SHP77 (cell line): ENCODE measurements at places on chromosomes 12 and 14.

DNA sequence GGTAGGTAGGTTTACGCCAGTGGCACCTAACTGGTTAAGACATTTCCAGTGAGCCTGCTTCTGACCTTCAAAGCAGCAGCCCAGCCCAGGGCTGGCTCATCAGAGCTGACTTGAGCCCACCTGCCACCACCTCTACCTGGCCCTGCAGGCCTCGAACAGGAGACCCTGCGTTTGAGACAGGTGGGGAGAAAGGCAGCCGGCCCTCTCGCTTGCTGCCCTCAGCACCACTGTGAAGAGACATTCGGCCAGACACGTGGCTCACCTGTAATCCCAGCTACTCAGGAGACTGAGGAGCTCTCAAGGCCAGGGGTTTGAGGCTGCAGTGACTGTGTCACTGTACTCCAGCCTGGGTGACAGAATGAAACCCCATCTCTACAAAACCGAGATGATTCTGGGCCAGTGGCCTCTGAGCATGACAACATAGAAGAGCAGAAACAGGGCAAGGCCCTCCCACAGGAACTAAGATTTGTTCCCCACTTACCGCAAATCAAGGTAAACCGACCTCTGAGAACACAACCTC lies 74.2 kb downstream of the TESC start:
- no peak for DNase-seq

DNA sequence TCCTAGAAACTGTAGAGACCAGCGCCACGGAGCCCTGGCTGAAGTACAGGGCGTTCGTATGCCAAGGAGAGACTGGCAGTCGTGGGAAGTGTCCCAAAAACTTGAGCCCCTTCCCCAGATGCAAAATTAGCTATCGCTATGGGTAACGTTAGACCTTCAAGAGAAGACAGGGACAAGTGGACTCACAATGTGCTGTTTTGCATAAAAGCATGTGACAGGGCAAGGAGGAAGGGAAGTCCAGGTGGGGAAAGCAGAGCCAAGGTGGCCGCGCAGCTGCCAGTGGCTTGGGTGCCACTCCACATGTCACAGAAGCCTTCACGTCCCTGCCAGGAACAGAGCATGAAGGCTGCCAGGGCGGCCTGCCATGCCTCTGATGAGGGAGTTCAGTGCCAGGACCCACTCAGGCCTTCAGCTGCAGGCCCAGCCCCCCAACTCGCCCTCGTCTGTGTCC lies 61.2 kb upstream of the DYNC1H1 start:
- no peak for DNase-seq

GRCh38 chr12:991350-992333 lies 619 bp downstream of the ERC1 start:
- peak; percentile 42 for DNase-seq

DNA sequence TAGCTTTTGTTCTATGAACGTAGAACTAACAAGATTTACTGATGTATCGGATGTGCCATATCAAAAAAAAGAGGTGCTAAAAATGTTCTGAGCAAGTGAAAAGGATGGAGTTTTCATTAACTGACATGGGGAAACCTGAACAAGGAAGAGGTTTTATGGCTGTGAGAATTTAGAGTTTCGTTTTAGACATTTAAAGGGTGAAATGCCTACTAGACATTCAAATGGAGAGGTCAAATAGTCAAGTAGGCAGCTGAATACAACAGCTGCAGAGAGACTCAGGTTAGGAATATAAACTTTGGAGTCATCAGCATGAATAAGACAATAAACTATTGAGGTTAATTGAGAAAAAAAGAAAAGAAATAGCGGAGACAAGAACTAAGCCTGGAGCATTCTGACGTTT lies 364.9 kb upstream of the GARIN6 start:
- DNase-seq, result no peak
